ENCODE measurements at places on chromosomes 7 and 10.

- no peak overlapping the region for H3K4me3 ChIP-seq
- no peaks in the 10 kb centered on the region for H3K4me1 ChIP-seq
- H3K36me3 ChIP-seq: no peaks in the 10 kb centered on the region
- H3K27me3 ChIP-seq: no peaks in the 10 kb centered on the region
- no peak for DNase-seq
- H3K27ac ChIP-seq: no peak overlapping the region
These were observed 60.7 kb upstream of the PFKP start for GRCh38 chr10:3006607-3007006.

DNA sequence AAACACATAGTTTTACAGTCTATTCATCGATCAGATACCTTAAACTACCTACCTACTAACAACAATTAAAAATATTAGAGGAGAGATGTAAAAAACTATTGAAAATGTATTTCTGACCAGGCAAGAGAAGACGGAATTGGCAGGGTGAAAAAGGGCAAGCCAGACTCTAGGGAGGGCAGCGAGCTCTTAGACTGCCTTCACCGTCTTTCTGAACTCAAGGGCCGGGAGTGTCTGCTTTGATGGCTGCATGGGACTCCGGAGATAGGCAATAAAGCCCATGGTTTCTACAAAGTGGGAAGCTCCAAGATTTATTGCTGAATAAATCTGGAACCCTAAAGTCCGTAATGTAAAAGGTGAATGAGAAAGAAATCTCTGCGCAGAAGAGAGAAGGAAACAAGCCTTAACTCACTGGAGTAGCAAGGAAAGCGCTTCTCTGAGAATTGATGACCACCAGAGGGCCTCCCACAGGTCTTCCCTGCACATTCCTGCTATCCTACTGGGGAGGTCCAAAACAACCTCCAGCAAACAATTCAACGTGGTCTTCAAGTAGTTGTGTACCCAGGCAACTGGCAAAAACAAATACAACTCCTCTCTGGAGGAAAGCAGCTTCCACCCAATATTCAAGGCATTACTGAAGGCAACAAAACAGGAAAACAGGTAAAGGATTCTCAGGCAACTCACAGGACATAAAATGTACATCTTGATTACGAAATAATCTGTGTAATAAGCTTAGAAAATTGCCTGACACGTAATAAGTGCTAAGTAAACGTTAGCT, 181.3 kb downstream of the SDK1 start:
- no peaks in the 10 kb centered on the region for H3K4me1 ChIP-seq
- no peak overlapping the region for H3K27ac ChIP-seq
- no peaks in the 10 kb centered on the region for H3K36me3 ChIP-seq
- no peaks in the 10 kb centered on the region for H3K27me3 ChIP-seq

GRCh38 chr10:50885097-50885859, at the start of gene A1CF:
TSS of gene A1CF (minus strand) at chr10:50885627. CDS start at chr10:50859940, 25,687 bp downstream.
- no peak for DNase-seq
- H3K4me3 ChIP-seq: no peak within 1 kb of the TSS
- no peaks in the 10 kb centered on the region for H3K36me3 ChIP-seq
- no peaks in the 10 kb centered on the region for H3K4me1 ChIP-seq
- H3K27me3 ChIP-seq: no peaks in the 10 kb centered on the region

DNA sequence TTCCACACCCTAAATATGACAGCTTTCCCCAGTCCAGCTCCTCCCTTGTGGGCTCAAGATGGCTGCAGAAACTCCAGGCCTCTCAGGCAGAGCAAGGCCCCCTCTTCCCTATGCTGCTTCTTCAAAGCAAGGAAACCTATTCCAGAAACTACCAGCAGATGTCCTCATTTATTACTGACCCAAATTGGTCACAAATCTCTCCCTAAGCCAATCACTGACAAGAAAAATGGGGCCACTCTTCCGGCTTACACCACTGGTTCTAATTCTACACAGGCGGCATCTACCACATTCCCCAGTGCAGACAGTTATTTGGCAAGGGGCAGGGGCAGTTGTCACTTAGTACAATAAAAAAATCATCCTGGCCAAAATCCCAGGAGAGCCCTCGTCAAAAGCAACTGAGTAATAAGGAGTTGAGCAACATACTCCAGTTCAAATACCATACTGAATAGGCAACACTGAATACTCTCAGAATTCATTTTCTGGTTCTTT, 150.4 kb downstream of the SFMBT2 start:
- peak; percentile 96 for DNase-seq
- peaks cover 14% of the 10 kb centered on the region for H3K4me1 ChIP-seq
- H3K27ac ChIP-seq: peak overlapping the region; percentile 70
- no peaks in the 10 kb centered on the region for H3K27me3 ChIP-seq
- H3K4me3 ChIP-seq: no peak overlapping the region

DNA sequence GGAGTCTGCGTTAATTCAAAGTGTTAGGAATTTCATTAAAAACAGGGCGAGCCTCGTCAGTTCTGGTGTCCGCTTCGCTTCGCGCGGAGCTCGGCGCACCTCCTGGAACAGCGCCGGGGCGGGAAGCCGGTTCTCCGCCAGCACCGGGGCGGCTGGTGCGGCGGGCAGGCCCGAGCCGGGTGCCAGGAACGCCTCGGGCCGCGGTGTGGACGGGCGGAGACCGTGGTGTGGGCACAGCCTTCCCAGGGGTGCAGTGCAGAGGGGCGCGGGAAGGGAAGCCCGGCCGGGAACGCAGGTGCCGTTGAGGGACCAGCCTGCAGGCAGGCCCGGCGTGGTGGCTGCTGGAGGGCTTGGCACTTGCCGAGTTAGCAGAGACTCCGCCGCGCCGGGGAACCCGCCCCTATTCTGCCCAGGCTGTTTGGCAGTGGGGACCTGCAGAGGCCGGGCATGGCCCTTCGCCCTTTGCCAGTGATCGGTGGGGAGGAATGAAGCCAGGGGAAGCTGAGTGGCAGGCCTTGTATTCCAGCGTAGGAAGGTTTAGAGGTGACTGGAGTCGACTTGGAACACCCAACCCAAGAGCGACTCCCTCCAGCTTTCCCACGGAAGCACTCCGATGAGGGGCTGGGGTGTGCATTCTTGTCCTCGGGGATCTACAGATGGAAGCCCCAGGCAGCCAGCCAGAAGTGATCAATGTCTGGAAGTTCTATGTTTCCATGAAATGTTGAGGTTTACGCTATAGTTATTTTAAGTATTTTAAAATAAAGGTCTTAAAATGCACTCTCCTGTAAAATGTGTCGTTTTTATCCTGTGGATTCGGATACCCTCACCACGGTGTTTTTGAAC, 945 bp upstream of the RHEB start:
- peak overlapping the region; percentile 99 for H3K27ac ChIP-seq

DNA sequence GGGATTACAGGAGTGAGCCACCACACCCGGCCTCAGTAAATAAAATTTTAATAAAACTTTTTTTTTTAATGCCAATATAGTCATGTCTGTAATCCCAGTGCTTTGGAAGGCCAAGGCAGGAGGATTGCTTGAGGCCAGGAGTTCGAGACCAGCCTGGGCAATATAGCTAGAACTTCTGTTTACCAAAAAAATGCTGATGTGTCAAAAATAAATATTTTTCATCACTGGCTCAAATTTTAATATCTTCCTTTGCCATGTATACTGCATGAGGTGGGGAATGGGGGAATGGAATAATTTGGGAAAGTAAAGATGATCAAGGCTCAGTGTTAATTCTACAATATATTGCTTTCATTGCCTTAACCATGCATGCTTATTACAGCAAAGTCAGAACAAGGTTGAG, 10.7 kb upstream of the RHBDD2 start:
- H3K36me3 ChIP-seq: no peaks in the 10 kb centered on the region
- H3K27ac ChIP-seq: no peak overlapping the region
- no peak for DNase-seq
- no peaks in the 10 kb centered on the region for H3K27me3 ChIP-seq

DNA sequence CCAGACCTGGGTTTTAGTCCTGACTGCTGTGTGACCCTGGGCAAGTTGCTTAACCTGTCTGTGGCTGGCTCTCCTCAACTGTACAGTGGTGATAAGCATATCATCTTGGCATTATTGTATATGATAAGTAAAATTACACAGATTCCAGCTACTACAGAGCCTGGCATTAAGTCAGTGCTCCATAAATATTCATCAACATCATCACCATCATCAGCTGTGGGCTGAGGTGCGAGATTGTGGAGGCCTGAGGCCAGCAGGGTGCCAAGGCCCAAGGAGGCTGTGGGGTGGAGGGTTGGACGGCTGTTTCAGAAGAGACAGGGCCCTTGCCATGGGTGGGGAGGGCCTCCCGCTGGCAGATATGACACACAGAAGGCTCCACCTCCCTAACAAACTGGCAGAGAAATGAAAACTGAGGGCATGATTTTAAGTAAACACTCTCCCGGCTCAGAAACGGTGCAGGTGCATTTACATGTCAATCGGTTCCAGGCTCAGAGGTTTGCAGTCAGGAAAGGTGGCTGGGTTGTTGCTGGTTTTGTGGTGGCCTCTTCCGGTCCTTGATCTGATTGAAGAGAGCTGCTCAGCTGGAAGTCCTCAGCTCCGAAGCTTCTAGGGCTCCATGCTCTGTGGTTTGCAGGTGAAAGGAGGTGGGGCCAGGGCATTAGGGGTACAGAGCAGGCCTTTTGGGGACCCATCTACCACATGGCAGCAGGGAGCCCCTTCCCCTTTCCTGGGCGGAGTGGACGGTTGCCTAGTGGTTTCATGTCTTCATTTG, 10.2 kb downstream of the CRYGN start:
- H3K4me3 ChIP-seq: no peak overlapping the region
- DNase-seq: no peak
- no peaks in the 10 kb centered on the region for H3K27me3 ChIP-seq
- no peaks in the 10 kb centered on the region for H3K4me1 ChIP-seq
- no peaks in the 10 kb centered on the region for H3K36me3 ChIP-seq

- H3K4me3 ChIP-seq: no peak overlapping the region
- DNase-seq: no peak
- H3K27me3 ChIP-seq: no peaks in the 10 kb centered on the region
- H3K27ac ChIP-seq: no peak overlapping the region
These were observed 1182.0 kb downstream of the CNTNAP2 start for GRCh38 chr7:147298611-147299043.
